ENCODE measurements at places on chromosomes 2 and 18. TPM values are rescaled to one million over a fixed set of nuclear protein-coding genes. Genes with fewer than 3 reads are reported as not detected.

DNA sequence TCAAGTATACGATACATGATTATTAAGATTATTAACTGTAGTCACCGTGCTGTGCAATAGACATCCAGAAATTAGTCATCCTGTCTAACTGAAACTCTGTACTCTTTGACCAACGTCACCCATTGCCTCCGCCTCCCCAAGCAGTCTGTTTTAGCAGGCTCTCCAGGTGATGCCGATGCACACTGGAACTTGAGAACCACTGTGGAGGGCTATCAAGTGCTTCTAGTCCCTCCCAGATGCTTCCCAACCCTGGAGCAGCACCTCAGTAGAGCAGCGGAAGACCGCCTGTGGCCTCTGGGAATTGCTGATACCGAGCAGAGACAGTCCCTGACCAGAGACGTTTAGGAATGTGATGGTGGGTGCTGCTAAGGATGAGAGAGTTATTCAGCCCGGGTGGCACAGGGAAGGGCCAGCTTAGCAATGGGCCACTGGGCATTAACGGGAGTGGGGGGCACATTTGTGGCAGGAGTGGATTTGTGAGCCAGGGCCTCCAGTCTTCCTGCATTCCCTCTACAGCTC is 50.7 kb downstream of the LIPG start:
- no peak for DNase-seq

Gene POTEI
- 0.11 TPM for polyA plus RNA-seq

GRCh38 chr2:194424683-194425209 is 1232.3 kb upstream of the SLC39A10 start:
- no peak for DNase-seq

- DNase-seq, result no peak
Measured at GRCh38 chr2:152369176-152369860, 34.3 kb downstream of the FMNL2 start.

- no peak for DNase-seq
Measured at GRCh38 chr2:100653449-100654035, 90.7 kb downstream of the PDCL3 start.

DNA sequence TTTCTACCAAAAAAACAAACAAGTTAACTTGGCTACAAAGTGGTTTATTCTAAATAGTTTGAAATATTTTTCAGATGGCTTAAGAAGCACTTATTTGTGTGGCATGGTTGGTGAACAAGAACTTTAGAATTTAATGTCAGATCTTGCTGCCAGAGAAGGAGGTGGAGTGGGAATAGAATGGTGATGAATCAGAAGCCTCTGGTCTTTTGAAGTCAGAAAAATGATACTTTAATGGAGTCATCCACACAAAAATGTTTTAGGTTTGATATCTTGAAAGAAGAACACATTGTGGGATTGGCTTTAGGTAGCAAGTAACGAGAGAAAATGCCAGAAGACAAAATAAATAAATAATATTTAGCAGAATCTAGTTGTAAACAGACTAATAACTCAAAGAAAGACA is 243.1 kb upstream of the FANCL start:
- no peak for DNase-seq

DNA sequence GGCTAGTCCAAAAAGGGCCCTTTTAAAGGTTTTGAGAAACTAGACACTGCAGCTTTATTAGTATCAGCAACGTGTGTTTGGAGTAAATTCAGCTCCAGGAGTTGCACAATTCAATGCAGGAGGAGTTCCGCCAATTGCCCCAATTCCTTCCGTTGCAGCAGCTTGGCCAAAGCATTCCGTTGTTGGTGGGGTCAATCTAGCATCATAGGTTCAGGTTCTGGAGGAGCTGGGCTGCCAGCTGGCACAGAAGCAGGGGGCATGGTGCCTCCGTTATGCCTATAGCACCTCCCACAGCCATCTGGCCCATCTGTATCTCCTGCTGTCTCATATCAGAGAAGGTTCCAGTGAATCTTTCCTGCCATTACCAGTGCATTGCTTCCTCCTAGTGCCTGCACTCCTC is 55.4 kb downstream of the REL start:
- no peak for DNase-seq

Gene ATP6V1B1
- 78.1 TPM for polyA plus RNA-seq

DNA sequence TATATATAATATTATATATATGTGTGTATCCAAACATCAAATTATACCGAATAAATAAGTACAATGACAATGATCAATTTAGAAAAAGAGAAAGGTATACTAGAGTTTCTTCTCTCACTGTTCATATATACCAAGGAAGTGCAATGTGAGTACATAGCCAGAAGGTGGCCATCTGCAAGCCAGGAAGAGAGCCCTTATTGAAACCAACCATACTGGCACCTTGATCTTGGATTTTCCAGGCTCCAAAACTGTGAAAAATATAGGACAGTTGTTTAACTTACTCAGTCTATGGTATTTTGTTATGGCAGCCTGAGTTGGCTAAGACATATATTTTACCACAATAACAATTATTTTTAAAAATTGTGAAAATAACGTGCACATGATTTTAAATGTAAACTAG is 1490.2 kb upstream of the SLC39A10 start:
- DNase-seq, result peak; percentile 4

- DNase-seq, result no peak
Measured at GRCh38 chr18:9685615-9685890, 22.5 kb upstream of the RAB31 start.

- DNase-seq, result no peak
Measured at GRCh38 chr18:44273298-44273697, 407.4 kb upstream of the SETBP1 start.

GRCh38 chr2:12721566-12722446 is 5.1 kb downstream of the TRIB2 start:
- no peak for DNase-seq

DNA sequence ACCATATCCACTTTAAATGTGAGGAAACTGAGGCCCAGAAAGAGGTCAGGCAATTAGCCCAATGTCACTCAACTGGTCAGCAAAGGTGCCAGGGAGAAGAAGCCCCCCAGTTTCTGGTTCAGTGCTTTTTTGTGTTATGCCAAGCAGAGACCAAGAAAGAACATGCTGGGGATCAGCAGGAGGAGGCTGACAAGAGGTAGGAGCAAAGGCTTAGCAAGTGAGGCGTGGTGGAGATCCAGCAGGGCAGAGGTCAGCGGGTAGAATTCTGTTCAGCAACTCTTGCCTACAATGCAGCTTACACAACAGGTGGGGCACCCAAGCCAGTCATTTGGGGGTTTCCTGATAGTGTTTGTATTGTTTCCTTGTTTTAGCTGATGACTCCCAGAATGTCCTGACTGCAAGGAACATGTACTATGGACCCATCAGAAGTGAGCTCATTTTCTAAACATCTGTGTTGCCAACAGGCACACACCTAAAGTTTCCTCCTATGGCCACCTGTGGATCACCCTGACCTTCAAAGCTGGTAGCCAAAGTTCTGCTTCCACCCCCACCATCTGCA is 28.2 kb downstream of the LPIN2 start:
- DNase-seq, result no peak

DNA sequence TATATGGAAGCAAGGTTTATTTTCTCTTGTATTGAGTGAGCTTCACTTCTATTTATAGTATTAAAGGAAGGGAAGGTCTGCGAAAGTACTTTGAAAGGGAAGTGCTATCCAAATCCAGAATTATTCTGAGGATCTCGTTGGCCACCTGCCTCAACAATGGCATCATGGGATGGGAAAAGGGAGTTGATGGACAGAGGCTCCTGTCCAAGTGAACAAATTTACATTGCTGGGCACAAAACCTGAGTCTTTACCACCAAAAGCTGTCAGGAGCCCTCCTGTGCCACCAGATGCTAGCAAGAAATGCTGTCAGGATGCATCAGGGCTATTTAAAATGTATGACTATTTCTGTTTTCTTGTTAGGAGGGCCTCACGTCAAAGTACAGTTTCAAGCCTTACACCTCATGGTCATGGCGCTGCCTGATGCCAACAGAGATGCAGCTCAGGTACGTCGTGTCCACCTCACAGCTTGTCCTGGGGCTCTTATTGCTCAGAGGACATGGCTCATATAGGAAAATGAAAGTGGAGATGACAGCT is 157.3 kb downstream of the ARHGAP28 start:
- DNase-seq, result no peak

- no peak for DNase-seq
Measured at GRCh38 chr2:240136671-240137292, 677 bp upstream of the COPS9 start.

Gene CYP26B1
- 32.2 TPM for polyA plus RNA-seq

Gene HRH4
- polyA plus RNA-seq, result 0.10 TPM

Gene C2orf81
- 4.6 TPM for polyA plus RNA-seq

Gene ERFE
- 8.6 TPM for polyA plus RNA-seq

- no peak for DNase-seq
Measured at GRCh38 chr2:69026026-69026425, 13.0 kb downstream of the ANTXR1 start.

Gene B4GALT6
- 19.2 TPM for polyA plus RNA-seq

GRCh38 chr18:24862201-24862816 is 401.9 kb downstream of the HRH4 start:
- DNase-seq, result no peak

DNA sequence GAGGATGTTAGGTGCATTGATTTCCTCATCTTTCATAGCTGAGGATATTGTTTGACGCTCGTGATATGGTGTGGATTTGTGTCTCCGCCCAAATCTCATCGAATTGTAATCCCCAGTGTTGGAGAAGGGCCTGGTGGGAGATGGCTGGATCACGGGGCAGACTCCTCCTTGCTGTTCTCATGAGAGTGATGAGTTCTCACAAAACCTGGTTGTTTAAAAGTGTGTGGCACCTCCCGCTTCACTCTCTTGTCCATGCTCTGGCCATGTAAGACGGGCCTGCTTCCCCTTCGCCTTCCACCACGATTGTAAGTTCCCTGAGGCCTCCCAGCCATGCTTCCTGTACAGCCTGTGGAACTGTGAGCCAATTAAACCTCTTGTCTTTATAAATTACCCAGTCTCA is 28.4 kb upstream of the GPC1 start:
- DNase-seq, result no peak
